ENCODE measurements at places on chromosomes 7 and 10.

GRCh38 chr7:8973601-8974000 lies 540.2 kb downstream of the NXPH1 start:
- no peak for DNase-seq

GRCh38 chr7:105934572-105935185 lies 28.4 kb upstream of the CDHR3 start:
- peak; percentile 16 for DNase-seq

DNA sequence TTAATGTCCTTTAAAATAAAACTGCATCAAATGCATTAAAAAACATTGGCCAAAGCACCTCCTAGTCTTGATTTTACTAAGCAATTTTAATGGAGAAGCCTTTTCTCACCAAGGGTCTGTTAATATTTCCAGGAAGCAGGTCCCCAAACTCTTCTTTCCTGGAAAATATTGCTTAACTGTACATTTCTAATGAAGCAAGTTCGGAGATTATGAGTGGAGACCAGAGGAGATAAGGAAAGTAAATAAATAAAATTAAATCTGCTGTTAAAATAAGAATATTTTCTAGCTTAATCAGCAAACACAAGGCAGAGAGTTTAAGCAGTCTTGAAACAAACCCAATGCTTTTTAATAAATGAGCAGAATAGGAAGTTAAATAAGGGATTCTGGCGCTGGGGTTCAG lies 322.4 kb downstream of the PTEN start:
- no peak for DNase-seq

GRCh38 chr7:106562711-106563366 lies 98.1 kb downstream of the CCDC71L start:
- DNase-seq = no peak

DNA sequence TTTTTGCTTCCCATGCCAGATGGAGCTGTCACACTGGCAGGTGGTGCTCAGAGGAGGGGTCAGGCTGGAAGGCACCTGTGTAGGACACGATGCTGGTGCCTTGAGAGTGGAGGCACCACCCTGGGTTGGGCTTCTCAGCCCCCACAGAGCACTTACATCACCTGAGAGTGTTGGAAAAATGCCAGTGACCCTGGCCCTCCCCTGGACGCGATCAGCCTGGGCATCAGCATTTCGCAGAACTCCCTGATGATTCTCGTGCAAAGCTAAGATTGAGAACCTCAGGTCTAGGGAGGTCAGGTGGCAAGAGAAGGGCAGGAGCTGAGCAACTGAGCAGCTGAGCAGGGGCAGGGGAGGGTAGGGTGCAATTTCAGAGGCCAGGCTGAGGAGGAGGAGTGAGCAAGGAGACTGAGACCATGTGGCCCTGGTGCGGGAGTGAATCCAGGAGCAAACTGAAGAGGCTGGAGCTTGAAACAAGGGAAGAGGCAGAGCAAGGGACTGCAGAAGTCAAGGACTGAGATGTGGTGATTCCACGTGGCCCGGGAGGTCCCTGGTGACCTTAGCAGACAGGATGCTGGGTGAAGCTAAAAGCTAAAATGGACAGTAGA lies 24.7 kb upstream of the GRID1 start:
- no peak for DNase-seq

- DNase-seq = no peak
Measured at GRCh38 chr10:87838650-87839049, 20.6 kb upstream of the ATAD1 start.

GRCh38 chr7:43522406-43523156 lies 60.3 kb upstream of the STK17A start:
- no peak for DNase-seq

DNA sequence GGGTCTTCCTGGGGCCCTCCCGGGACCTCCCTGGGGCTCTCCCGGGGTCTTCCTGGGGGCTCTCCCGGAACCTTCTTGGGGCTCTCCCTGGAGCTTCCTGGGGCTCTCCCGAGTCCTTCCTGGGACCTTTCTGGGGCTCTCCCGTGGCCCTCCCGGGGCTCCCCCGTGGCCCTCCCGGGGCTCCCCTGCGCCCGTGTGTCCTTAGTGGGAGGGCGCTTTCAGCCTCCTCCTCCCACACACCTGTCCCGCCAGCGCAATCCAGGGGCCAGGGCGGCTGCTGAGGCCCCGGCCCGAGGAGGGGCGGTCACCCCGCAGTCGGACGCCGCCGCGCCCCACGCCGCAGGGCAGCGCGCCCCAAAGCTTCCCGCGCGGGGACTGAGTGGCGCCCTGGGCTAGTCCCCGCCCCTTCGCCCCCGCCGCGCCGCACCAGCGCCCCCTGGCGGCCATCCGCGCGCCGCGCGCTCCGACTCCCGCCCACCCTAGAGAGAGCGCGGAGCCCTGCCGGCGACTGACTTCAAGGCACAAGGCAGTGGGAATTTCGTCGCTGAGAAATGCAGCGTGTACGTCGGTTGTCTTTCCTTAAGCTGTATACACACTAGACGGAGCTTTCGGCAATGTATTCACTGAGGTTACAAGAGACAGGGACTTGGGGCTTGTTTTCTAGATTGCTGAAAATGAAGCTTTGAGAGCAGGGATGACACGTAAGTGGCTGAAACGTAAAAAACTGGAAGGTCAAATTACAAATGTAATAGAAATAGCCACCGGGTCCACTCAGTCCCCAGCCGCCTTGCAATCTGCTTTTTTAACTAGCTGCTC lies 47.1 kb downstream of the INSIG1 start:
- DNase-seq = no peak

DNA sequence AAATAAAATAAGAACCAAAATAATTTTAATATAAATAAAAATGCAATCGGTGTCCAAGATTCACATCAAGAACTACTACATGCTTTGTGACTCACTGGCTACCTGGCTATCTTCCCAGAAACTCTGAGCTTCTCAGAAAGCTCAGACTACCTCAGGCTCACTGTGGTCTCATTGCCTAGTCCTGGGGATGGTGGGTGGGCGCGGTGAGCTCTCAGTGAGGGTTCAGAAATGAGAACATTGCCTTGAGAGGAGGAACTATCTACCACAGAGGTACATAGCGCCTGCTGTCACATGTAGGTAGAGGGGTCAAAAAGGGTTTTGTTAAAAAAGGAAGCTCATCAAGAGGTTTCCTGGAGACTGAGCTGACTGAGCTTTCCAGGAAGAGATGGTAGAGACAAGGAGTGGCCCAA lies 108.0 kb downstream of the WDFY4 start:
- no peak for DNase-seq

GRCh38 chr10:89258881-89259280 lies 7.3 kb upstream of the LIPA start:
- DNase-seq = no peak

DNA sequence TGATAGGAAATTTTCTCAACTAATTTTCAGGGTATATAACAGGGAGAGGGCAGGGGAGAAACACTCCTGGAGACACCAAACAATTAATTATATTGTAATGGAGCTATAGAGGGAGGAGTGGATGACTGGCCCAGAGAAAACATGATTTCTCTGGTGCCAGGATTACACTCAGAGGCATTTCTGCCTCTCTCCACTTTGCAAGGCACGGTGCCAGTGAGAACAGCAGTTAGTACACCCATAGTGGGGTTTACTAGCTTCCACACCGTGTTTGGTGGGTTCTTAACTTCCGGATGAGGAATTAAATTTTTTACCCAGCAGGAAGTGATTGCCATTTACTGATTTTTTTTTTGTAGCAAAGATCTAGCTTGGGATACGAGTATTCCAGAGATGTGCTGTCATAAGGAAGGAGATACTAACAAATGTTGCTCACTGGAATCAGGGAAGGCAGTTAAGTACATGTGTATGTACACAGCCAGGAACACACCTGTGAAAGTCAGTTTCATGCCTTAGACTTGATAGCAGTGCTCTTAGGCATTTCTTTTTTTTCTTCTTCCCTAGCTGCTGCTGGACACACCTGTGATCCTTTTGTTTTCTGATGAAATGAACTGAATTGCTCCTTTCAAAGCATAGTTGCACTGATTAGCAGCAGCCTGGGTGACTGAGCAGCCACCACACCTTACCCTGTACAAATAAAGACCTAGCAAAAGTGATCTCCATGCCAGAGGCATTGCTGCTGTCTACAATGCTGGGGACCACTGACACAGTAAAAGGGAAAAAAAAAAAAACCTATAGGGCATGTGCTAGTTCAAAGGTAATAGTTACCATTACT lies 58.1 kb downstream of the POLL start:
- DNase-seq = no peak

GRCh38 chr10:103661198-103661950 lies 167.9 kb downstream of the NEURL1 start:
- DNase-seq = peak; percentile 16

- DNase-seq = no peak
Measured at GRCh38 chr10:49654036-49654693, 25.3 kb upstream of the C10orf53 start.

DNA sequence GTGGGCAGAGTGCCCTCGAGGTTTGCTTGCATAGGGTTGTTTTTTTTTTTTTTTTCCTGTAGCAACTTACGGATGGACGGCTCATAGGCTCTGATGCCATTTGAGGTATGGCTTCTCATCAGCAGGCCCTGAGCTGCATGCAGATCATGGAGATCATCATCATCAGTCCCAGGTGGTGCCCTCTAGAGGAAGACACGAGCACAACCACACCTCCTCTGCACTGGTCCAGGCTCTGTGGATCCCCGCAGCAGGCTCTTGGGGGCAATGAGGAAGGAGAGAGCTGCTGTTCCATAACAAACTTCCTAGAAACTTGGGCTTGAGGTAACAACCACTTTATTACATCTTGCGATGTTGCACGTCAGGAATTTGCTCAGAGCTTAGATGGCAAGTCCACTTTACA lies 132.7 kb upstream of the CXCL12 start:
- DNase-seq = no peak

- DNase-seq = no peak
Measured at GRCh38 chr10:126186766-126187165, 201.5 kb downstream of the ADAM12 start.

GRCh38 chr10:86226016-86226415 lies 140.6 kb downstream of the GRID1 start:
- DNase-seq = no peak

- DNase-seq = no peak
Measured at GRCh38 chr10:132229834-132230556, 43.2 kb downstream of the DPYSL4 start.

DNA sequence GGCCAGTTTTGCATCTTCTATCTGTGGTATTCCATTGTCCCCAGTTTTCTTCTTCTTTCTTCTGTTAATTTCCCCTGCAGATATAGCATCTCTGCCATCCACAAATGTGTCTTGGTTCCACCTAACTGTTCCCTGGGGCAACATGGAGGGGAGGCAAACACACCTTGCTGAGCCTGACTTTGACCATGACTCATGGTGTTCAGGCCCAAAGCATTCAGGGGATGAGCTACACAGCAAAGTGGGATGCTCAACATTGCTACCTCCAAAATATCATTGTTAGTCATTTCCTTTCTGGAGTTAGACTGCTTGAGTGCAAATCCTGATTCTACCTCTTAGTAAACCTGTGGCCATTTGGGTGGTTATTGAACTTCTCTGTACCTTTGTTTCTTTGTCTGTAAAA lies 542.7 kb downstream of the LRMDA start:
- DNase-seq = no peak

DNA sequence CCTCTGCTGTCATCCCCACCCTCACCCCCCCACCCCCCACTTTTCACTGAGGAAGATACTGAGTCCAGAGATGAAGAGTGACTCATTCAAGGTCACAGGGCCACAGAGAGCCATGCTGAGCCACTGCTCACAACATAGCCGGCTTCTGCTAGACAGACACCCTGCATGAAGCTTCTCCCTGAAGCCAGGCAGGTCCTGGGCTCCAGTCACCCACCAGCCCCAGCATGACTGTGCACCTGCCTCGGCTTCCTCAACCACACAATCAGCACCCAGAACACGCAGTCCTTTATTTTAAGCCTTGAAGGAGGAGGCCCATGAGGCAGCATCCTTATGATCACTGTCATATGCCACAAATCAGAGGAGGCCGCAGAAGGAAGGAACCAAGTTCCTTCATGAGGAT lies 19.2 kb upstream of the PRKAG2 start:
- DNase-seq = no peak

DNA sequence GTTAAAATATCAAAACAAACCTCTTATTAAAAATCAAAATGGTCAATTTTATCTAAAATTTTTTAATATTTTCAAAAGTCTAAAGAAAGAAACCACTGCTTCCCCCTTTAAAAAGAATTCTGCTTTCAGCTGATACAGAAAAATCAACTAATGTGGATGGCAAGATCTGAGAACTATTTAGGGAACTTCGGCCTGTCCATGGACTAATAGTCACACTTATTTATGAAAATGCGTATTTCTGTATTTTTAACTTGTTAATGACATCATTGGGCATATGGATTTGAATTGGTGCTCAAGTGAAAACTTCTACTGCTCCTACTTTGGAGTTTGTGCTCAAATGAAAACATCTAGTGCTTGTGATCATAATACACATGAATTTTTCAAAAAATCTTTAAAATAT lies 31.9 kb downstream of the RNLS start:
- no peak for DNase-seq

DNA sequence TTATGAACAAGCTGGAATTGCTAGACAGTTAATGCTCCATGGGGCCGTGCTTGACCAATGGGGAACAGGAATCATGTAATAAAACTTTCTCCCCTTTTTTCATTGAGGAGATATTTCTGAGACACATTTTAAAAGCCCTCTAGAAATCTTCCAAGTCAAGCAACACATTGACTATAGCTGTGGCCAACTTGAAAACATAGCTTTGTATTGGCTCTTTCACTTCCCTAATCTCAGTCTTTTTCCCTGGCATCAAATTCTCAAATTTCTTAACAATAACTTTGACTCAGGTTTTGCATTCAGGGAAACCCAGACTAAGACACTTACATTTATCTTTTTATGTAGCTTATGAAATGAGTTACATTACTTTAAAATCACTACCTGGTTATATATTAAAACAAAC lies 947.1 kb upstream of the MBL2 start:
- DNase-seq = no peak

- no peak for DNase-seq
Measured at GRCh38 chr7:69172357-69173077, 425.8 kb upstream of the AUTS2 start.

GRCh38 chr10:122962405-122962804 lies 8.4 kb upstream of the C10orf88 start:
- DNase-seq = no peak

GRCh38 chr10:48639632-48640031 lies 34.8 kb upstream of the ARHGAP22 start:
- DNase-seq = no peak

GRCh38 chr7:89023877-89024276 lies 228.3 kb upstream of the TEX47 start:
- DNase-seq = no peak

- no peak for DNase-seq
Measured at GRCh38 chr10:112722758-112723157, 227.3 kb upstream of the TCF7L2 start.

GRCh38 chr7:138746073-138746472 lies 44.9 kb upstream of the SVOPL start:
- no peak for DNase-seq

DNA sequence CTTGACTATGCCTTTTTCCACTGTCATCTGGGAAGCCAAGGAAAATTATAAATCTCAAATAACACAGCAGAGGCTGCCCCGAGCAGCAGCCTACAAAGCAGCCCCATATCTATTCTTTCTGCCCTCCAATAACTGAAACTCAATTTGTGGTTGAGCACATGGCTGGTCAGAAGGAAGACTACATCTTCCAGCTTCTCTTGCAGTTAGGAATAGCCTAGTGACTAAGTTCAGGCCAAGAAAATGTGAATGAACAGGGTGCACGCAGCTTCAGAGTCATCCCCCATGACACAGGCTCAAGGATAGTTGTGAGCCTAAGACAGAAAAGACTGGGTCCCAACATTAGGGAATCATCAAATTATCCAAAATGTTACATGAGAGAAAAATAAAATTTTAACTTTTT lies 42.3 kb downstream of the CHCHD3 start:
- DNase-seq = no peak

- DNase-seq = no peak
Measured at GRCh38 chr7:774161-775109, 47.4 kb upstream of the PRKAR1B start.

GRCh38 chr7:138919911-138920310 lies 61.3 kb downstream of the KIAA1549 start:
- no peak for DNase-seq
